Trophoblast cell (in vitro differentiated cells and primary cell): ENCODE measurements at places on chromosomes 6 and 20.

GRCh38 chr6:16139556-16139955 is 10.7 kb downstream of the MYLIP start:
- H3K4me1 ChIP-seq = no peaks in the 10 kb centered on the region
- H3K36me3 ChIP-seq = peaks cover 25% of the 10 kb centered on the region
- no peak overlapping the region for H3K4me3 ChIP-seq
- no peak overlapping the region for H3K27ac ChIP-seq

DNA sequence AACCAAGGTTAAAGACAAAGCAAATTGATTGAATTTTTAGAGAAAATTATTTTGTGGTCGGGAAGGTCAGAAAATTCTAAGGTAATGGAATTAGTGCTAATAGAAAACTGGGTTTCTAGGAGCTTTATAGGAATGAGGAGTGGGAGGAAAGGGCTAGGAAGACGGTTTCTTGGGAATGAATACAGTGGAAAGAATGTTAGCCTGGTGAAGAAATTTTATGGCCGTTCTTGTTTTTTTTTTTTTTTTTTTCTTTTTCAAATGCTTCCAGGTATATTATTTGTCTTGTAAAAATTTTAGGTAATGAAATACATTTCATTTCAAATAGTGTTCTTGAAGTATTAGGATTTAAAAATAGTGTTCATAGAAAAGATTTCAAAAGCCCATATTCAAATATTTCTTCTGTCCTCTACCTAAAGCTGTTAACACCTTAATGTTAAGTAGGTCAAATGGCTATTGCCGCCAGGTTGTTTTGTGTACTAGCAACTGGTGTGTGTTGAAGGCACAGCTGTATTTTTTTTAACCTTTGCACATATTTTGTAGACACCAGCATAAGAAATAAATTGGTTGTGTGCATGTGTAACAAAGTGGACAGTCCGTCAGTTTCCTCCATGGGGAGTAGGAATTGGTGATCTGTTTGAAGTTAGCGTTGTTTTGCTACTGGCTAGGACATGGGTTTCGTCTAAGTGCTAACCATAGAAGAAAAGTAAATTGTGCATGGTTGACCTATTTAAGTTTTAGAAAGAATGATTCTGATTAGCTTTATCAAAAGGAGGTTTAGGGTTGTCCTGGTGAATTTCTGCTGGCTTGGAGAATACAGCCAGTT is 32.3 kb downstream of the AFDN start:
- H3K27ac ChIP-seq = peak overlapping the region; percentile 71
- peaks cover 5% of the 10 kb centered on the region for H3K4me1 ChIP-seq
- no peaks in the 10 kb centered on the region for H3K36me3 ChIP-seq
- H3K4me3 ChIP-seq = no peak overlapping the region

DNA sequence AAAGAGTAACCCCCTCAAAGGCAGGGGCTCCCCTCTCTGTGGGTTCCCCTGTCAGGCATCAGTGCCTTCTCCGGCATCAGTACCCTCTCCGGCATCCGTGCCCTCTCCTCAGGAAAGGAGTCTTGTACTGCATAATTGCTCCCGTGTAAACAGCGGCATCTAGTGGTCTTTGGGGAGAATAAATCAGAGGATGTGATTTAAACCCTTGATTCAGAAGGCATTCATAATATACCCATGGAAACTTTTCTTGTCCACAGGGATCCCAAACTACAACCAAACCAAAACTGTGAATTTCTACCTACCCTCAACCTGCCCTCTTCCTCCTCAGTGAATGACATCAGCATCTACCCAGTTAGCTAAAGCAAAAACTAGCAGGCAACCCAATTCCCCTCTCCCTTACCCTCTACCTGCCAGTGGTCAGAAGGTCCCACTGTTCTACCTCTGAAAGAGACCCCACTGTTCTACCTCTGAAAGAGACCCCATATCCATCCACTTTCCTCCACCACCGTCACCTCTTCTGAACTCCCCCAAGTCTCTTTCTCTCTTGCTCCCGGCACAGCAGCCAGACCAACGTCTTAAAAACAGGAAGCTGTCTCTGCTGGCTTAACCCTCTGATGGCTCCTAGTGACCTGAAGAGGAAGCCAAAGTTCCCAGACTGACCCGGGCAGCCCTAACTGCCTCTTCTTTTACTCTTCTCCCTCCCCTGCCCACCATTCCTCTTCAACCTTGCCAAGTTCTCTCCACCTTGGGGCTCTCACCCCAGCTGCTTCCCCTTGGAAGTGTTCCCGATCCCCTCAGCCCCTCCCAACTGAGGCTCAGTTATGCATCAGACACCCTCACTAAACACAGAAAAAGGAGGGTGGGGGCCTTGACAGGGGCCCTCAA is 27.2 kb downstream of the UBE2V1 start:
- no peak overlapping the region for H3K4me3 ChIP-seq
- no peaks in the 10 kb centered on the region for H3K27me3 ChIP-seq
- H3K4me1 ChIP-seq = peaks cover 21% of the 10 kb centered on the region
- H3K27ac ChIP-seq = peak overlapping the region; percentile 91

- no peaks in the 10 kb centered on the region for H3K27me3 ChIP-seq
- peaks cover 6% of the 10 kb centered on the region for H3K4me1 ChIP-seq
- peak; percentile 90 for DNase-seq
- H3K36me3 ChIP-seq = no peaks in the 10 kb centered on the region
- no peak overlapping the region for H3K27ac ChIP-seq
These were observed 78.3 kb upstream of the SRSF6 start for GRCh38 chr20:43379239-43379917.

DNA sequence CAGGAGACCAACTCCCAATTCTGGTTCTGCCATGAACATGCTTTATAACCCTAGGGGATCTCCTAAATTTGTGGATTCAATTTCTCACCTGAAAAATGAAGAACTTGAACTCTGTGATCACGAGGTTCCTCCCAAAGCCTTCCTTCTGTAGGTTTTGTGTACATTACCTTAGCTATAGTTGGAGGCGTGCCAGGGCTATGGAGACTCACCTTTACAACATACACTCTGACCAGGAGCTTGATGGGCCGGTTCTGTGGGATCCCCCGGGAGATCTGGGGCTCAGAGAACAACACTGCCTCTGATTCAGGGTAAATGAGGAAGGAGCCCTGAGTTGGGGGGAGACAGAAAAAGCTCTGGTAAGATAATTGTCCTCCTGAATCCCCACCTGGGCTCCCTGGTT is 34.1 kb downstream of the ERGIC3 start:
- H3K36me3 ChIP-seq = no peaks in the 10 kb centered on the region
- H3K4me1 ChIP-seq = no peaks in the 10 kb centered on the region
- H3K27me3 ChIP-seq = no peaks in the 10 kb centered on the region
- no peak overlapping the region for H3K27ac ChIP-seq
- DNase-seq = no peak

- no peaks in the 10 kb centered on the region for H3K27me3 ChIP-seq
- H3K36me3 ChIP-seq = no peaks in the 10 kb centered on the region
- no peak overlapping the region for H3K27ac ChIP-seq
- no peak for DNase-seq
These were observed 32.8 kb upstream of the POPDC3 start for GRCh38 chr6:105212587-105212986.

GRCh38 chr20:34564833-34565232 is 6.3 kb downstream of the MAP1LC3A start:
- no peak for DNase-seq
- H3K36me3 ChIP-seq = peaks cover 3% of the 10 kb centered on the region
- no peaks in the 10 kb centered on the region for H3K4me1 ChIP-seq
- no peaks in the 10 kb centered on the region for H3K27me3 ChIP-seq
- H3K4me3 ChIP-seq = no peak overlapping the region
- no peak overlapping the region for H3K27ac ChIP-seq

DNA sequence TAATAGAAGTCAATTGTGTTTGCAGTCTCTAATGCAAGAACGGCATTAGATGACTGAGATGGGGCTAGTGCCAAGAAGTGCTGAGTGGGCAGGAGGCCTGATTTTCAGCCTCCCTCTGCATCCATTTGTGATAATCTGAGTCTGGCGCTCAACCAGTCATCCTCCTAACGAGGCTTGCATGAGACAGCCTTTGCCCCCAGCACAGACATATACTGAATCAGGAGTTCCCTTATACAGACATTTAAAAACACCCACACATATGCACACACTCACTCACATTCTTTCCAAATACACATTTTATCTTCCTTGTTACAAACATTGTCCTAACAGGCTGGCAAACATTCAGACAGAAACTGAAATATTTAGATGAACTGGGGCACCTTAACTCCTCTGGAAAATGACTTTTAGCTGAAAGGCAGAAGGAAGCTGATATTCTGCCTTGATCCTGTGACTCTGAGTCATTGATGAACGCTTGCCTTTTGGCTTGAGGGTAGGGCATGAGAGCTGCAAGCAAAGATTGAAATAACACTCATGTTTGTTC is 562.3 kb downstream of the DHX35 start:
- no peak overlapping the region for H3K4me3 ChIP-seq
- no peaks in the 10 kb centered on the region for H3K4me1 ChIP-seq
- no peaks in the 10 kb centered on the region for H3K27me3 ChIP-seq
- no peaks in the 10 kb centered on the region for H3K36me3 ChIP-seq
- H3K27ac ChIP-seq = no peak overlapping the region

- no peaks in the 10 kb centered on the region for H3K27me3 ChIP-seq
- no peaks in the 10 kb centered on the region for H3K36me3 ChIP-seq
- peak; percentile 49 for DNase-seq
- H3K4me1 ChIP-seq = no peaks in the 10 kb centered on the region
- no peak overlapping the region for H3K4me3 ChIP-seq
These were observed 304.4 kb downstream of the PREX1 start for GRCh38 chr20:48523191-48523995.

DNA sequence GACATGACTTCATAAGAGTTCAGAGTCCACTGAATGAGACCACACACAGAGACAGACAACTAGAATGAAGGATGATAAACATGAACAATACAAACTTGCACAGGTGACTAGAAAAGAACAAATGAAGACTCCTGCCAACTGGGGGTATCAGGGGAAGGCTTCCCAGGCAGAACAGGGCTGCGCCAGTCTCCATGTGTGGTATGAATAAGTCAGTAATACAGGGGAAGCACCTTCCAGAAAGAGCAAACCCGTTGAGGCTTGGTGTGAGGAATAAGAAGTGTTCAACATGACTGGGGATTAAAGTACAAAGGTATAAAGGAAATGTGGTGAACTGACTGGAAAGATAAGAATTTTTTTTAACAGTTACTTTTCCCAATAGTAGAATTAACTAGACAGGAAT is 3.7 kb upstream of the SLC17A2 start:
- no peak overlapping the region for H3K4me3 ChIP-seq
- H3K27ac ChIP-seq = no peak overlapping the region
- DNase-seq = no peak
- H3K36me3 ChIP-seq = no peaks in the 10 kb centered on the region

- H3K4me1 ChIP-seq = no peaks in the 10 kb centered on the region
- no peak overlapping the region for H3K27ac ChIP-seq
- H3K4me3 ChIP-seq = no peak overlapping the region
- H3K27me3 ChIP-seq = no peaks in the 10 kb centered on the region
- DNase-seq = no peak
- no peaks in the 10 kb centered on the region for H3K36me3 ChIP-seq
These were observed 265.3 kb upstream of the TCF21 start for GRCh38 chr6:133623621-133624020.

GRCh38 chr20:24741493-24742072 is 207.5 kb upstream of the CST7 start:
- H3K27ac ChIP-seq = no peak overlapping the region
- no peak overlapping the region for H3K4me3 ChIP-seq
- no peak for DNase-seq
- no peaks in the 10 kb centered on the region for H3K36me3 ChIP-seq
- no peaks in the 10 kb centered on the region for H3K27me3 ChIP-seq
- H3K4me1 ChIP-seq = no peaks in the 10 kb centered on the region
